ENCODE measurements at places on chromosomes 16 and 17.

DNA sequence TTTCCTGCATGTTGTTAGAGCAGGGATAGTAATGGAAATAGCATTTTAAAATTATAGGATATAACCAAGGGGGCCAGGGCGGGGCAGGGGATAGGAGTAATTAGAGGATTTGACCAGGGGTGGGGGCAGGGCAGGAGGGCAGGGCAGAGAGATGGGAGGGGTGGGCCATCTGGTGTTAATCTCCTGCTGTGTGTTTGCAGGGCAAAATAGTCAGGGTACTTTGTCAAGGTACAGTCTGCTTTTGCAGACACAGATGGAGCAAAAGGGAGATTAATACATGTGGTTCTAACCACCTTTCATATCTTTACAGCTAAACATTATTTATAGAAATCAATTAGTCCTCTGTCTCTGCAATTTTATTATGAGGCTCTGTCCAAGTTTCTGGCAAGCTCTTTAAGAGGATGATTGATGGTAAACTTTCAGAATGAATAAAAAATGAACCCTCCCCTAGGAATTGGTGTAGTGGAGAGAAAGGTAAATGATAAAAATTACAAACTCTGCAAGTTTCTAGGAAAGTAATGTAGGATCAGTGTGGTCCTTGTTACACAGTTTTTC lies 6.6 kb downstream of the ANKFN1 start:
- DNase-seq, result no peak

DNA sequence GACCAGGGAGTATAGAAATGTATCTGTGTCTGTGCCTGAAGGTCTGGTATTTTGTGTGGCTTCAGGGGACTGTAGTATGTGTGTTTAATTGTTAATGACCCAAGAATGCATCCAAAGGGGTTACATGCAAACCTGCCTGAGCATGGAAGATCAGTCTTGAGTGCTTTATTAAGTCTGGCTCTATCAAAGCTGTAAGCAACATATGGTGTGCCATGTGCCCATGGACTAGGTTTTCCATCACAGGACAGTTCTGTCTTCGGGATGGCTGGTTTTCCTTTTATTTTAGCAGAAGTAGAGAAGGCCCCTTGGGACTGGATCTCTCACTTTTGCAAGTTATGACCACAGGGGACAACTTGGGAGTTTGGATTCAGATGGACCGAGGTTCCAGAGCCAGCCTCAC lies 18.2 kb downstream of the RBFOX1 start:
- no peak for DNase-seq

GRCh38 chr16:68668266-68668665 lies 23.2 kb downstream of the CDH3 start:
- DNase-seq, result no peak

DNA sequence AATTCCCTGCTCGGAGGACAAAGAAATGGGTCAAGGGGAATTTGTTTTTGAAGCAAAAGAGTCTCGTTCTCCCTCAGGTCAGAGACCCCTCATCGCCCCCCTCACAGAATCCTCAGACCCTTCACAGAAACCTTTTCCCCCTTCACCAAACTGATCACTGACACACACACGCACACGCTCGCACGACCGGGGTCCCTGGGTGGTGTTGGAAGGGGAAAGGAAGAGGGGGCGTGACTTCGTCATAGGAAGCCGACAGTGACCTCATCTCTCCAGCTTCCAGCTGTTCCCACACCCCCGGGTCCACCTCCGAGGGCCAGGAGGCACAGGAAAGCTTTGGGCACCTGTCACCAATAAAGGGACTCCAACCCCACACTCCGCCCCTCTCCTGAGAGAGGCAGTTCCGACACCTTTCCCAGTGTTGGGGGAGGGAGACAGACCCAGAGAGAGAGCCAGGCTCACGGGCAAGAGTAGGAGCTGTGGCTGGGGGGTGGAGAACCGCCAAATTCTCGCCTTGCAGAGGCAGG lies 1.2 kb downstream of the ASGR1 start:
- DNase-seq, result peak; percentile 17

DNA sequence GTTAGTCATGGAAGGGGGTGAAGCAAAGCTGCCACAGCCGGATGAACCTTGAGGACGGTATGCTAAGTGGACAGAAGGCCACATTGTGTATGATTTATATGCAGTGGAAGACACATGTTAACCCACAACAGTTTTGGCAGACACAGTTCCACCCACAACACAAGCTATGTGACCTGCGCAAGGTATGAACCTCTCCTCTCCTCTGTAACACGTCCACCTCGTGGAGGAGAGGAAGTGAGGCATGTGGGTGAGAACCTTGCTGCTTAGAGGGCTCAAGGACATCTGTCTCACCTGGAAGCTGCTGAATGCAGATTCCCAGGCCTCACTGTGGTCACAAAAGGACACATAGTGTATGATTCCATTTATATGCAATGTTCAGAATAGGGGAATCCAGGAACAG lies 136.1 kb upstream of the PLCG2 start:
- no peak for DNase-seq

DNA sequence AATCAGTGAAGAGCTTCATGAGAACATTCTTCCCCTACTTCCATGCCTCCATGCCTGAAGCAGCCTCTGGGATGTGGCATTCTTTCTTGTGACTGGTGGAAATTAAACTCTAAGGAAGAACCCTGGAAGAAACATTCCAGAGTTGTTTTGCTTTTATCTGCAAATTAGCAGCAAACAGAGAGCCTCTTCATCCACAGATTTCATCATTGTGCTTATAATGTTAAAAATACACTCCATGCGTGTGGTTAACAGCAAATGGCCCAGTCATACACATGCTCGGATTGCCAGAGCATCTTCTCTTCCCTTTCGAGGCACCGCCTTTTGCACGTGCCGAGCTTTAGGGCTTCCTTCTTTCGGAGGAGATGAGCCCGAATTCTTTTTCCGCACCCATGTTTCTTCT lies 411.3 kb downstream of the SNX29 start:
- no peak for DNase-seq

GRCh38 chr17:28926366-28926765 lies 23.5 kb upstream of the DHRS13 start:
- DNase-seq, result no peak

GRCh38 chr16:6641091-6641490 lies 691.6 kb upstream of the RBFOX1 start:
- DNase-seq, result no peak

DNA sequence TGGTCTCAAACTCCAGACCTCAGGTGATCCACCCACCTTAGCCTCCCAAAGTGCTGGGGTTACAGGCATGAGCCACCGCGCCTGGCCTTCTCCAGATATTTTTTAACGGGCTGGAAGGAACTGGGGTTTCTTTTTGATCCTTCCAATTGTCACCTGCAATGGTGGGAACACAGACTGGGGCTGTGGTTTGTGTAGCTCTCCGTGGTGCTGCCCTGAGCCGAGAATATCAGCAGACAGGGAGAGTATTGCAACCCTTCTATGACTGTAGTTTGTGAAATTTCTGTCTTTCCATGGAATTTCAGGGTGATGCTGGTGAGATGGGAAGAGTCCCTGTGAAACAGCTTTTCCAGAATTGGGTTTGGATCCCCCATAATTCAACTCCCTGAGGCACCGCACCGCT lies 263.5 kb downstream of the ENGASE start:
- no peak for DNase-seq

GRCh38 chr17:77234695-77235094 lies 93.9 kb downstream of the SEC14L1 start:
- no peak for DNase-seq

GRCh38 chr16:22285080-22285479 lies 12.1 kb upstream of the POLR3E start:
- no peak for DNase-seq

DNA sequence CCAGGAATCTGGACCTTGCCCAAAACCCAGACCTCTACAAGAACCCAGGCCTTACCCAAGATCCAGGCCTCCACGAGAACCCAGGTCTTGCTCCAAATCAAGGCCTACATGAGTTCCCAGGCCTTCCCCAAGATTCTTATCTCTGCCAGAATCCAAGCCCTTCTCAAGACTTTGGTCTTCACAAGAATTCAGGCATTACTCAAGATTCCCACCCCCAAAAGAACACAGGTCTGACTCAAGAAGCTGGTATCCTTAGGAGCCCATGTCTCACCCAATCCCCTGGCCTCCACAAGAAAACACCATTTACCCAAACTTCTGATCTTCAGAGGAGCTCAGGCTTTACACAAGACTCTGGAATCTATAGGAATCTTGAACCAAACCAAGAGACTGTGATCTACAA lies 2.6 kb downstream of the SPEM3 start:
- no peak for DNase-seq

GRCh38 chr17:44976206-44976605 lies 8.1 kb upstream of the C1QL1 start:
- DNase-seq, result no peak

DNA sequence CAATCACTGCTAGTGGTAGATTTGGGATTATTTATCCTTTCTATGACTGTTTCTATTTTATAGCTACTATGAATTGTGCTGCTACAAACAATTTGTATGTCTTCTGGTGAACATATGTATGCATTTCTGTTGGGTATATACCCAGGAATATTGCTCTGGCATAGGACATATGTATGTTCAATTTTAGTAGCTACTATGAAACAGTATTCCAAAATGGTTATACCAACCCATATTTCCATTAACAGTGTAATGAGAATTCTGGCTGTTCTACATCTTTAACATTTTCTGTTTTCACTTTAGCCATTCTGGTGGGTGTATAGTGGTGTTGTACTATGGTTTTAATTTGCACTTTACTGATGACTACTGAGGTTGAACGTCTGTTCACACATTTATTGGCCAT lies 57.6 kb upstream of the NACA2 start:
- no peak for DNase-seq

DNA sequence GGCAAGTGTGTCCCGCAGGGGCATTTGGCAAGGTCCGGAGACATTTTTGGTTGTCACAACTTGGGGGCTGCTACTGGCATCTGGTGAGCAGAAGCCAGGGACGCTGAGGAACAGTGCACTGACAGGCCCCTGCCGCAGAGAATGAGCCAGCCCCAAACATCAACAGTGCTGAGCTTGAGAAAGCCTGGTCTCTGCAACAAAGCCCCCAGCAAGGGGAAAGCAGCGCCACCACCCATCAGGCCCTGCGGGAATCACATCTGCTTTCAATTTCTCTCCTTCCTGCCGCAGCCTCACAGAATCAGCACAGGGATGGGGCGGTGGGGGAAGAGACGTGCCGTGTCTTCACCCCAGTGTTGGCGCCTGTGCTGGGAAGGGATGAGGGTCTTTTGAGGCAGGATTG lies 14.8 kb upstream of the PRPSAP1 start:
- no peak for DNase-seq

DNA sequence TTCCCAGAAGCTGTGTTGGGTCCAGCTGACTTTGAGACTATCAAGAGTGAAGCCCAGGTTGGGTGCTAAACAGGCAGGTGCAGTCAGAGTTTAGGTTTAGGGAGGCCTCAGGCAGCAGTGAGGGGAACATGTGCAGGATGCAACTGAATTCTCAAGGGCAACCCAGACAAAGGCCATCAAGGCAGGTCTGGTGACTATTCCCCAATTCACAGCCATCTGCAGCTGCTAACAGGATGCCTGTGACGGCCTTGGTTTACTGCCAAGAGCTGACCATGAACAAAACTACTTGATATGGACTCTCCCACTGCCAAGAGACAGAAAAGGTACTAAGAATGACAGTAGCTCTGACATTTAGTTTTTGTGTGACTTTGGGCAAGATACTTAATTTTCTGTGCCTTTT lies 45.2 kb upstream of the BCAR1 start:
- DNase-seq, result no peak

DNA sequence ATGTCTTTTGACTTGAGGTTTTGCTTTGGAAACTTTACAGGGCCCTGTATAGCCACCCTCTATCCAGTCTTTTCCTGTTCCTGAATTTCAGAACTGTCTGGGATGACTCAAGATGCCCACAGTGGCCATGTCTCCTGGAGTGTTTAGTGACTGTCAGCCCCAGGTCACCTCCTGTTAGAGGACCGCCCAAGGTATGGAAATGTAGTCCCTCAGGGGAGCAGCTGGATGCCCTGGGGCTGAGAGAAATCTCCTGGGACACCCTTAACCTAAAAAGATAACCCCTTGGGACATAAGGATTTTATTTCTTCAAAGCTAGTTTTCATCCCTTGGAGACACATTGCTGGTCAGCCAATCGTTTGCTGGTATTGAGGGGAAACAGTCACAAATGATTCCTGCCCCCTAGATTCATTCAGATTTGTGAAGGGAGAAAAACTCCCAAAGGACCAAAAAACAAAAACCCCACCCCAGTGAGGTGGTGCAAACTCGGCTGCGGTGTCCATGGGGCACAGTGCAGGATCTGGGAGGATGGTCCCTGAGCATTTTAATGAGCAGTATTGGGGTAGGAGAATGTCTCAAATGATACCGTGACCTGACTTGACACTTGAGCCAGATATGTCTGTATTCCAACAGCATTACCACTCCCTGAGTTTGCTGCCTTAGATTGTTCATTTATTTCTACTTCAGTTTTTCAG lies 1.7 kb downstream of the ZNF267 start:
- DNase-seq, result no peak

GRCh38 chr17:48704361-48705248 lies 17.7 kb downstream of the PRAC1 start:
- no peak for DNase-seq

GRCh38 chr17:48503747-48504146 lies 27.1 kb downstream of the HOXB1 start:
- peak; percentile 24 for DNase-seq

GRCh38 chr17:33261820-33262219 lies 31.3 kb downstream of the ASIC2 start:
- no peak for DNase-seq

GRCh38 chr17:12974005-12974531 lies 43.8 kb downstream of the ELAC2 start:
- no peak for DNase-seq

DNA sequence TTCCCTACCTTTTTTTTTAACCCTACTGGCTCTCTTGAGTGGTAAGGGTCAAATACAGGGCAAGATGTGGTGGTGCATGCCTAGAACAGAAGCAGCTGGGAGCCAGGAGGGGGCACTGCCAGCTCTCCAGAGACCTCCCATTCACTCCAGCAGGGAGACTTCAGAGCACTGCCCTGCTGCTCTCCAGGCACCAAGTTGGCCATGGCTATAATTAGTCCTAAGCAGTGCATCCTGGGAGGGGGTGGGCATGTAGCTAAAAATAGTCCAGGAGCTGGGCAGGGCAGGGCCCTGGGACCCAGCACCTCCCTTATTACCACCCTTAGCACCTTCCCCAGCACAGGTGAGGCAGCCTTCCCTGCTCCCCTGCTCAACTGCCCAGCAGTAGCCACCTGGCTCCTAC lies 3.5 kb downstream of the CORO6 start:
- DNase-seq, result no peak

GRCh38 chr16:87441886-87442580 lies 49.9 kb downstream of the MAP1LC3B start:
- no peak for DNase-seq

GRCh38 chr17:59149841-59150511 lies 5.0 kb downstream of the SKA2 start:
- DNase-seq, result no peak

- no peak for DNase-seq
These were observed 841 bp downstream of the TEKT5 start for GRCh38 chr16:10693889-10694288.

- DNase-seq, result peak; percentile 81
These were observed 24.2 kb downstream of the FAM117A start for GRCh38 chr17:49739641-49740271.

- no peak for DNase-seq
These were observed 120.8 kb downstream of the MSI2 start for GRCh38 chr17:57377094-57377493.
